A172 (cell line): ENCODE measurements at places on chromosomes 2 and 18.

DNA sequence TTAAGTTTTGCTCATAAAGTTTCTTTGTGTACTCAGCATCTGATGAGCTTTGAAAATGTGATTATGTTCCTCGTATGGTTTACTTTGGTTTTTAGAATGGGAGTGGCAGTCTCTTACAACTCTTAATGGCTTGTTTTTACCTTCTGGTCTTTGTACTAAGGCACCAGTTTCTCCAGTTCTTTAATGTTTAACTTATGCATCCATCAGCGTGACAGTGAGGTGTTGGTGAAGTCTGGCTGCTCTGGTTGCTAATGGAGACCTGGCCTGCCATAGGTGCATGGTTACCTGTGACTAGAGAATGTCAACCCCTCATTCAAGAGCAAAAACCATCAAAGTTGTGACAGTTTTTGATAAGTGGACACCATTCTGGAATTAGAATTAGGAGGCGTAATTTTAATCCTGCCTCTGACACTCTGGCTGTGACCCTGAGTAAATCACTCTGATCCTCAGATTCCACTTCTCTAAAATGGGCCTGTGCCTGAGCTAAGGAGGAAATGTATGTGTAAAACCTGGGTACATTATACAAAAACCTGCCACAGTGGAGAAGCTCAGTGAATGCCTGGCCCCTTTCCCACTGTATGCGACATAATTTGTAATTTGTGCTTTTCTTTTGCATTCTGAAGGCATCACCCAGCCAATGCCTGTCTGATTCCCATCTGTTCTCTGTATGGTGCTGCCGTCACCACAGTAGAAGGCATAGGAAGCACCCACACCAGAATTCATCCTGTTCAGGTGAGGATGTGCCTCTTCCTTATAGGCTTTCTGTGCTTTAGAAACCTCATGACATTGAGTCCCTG, 11.2 kb downstream of the AOX1 start:
- DNase-seq, result no peak

- no peak for DNase-seq
These were observed 132.2 kb downstream of the CLIP4 start for GRCh38 chr2:29247336-29247914.

- no peak for DNase-seq
These were observed 35.7 kb upstream of the POU3F3 start for GRCh38 chr2:104818264-104818663.

DNA sequence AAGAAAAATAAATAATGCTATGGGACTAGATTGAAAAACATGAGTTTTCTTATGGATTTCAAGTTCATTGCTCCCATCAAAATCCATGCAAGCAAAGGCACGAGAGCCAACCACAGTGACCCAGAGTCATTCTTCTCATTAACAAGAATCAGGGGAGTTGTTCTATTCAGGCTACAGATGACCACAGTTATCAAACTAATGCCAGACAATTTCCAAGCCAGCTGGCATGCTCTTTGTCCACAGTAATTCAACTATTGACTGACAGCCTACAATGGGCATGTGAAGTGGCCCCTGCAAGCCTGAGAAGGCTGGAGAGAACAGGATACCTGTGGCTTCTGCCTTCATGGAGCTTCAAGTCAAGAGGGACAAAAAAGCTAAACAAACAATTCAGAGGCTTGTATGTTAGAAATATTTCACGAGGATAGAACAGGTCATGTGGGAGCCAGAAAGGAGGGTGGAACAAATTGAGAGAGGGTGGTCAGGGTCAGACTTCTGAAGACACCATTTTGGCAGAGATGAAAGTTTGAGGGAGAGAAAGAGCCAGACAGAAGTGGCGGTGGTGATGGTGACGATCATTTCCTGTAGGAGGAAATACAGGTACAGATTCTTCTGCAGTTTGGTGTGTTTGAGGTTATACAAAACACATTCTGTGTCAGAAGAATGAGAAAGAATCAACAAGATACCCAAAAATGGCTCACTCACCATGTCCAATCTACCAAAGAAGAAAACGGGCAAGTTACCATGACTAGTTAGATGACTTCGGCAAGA, 732.4 kb downstream of the RNF144A start:
- no peak for DNase-seq

GRCh38 chr2:98463081-98463481, 18.4 kb downstream of the INPP4A start:
- DNase-seq, result no peak

- DNase-seq, result no peak
These were observed 88.3 kb downstream of the INSIG2 start for GRCh38 chr2:118176601-118177000.

- no peak for DNase-seq
These were observed 230.1 kb downstream of the SEPTIN10 start for GRCh38 chr2:109383505-109384307.

GRCh38 chr2:168518555-168519066, 62.5 kb downstream of the CERS6 start:
- DNase-seq, result no peak

GRCh38 chr2:171095014-171095582, 65.6 kb downstream of the TLK1 start:
- DNase-seq, result no peak

GRCh38 chr2:226637383-226637782, 162.2 kb downstream of the IRS1 start:
- no peak for DNase-seq
